Left ventricle myocardium superior (tissue), 1 donor: ENCODE measurements at places on chromosomes 4 and X. TPM values are rescaled to one million over a fixed set of nuclear protein-coding genes. Genes with fewer than 3 reads are reported as not detected.
A peak's percentile ranks its signal among the peaks of the same experiment; 100 is the strongest.

- no peak for DNase-seq
Observed at GRCh38 chr4:118765399-118765798, 70.5 kb downstream of the SEC24D start.

Gene ANTXR2
- 48.9 TPM for total RNA-seq

Gene IL21
- total RNA-seq, result not detected

Gene CAPN6
- not detected for total RNA-seq

- no peak for DNase-seq
Observed at GRCh38 chr4:118941799-118942198, 53.1 kb downstream of the SYNPO2 start.

Gene WFS1
- total RNA-seq, result 70.5 TPM

DNA sequence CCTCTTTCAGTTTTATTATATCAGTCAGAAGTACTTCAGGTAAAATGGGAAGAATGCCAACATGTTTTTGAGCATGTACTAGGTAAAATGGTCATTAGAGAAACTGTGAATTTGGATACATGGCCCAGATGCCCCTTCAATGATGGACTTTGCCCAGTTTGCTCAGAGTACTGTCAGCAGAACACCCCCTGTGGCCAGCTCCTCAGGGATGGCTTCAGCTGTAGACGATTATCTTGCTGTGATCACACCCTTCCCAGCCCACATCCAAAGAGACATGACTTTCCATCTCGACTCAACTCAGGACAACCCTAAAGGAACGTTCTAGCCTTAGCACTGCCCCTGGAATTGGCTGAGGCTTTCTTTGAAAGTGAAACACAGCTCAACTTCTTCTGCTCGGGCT, 439.1 kb downstream of the PACRGL start:
- no peak for DNase-seq

Gene SPOCK3
- total RNA-seq, result 1.1 TPM

DNA sequence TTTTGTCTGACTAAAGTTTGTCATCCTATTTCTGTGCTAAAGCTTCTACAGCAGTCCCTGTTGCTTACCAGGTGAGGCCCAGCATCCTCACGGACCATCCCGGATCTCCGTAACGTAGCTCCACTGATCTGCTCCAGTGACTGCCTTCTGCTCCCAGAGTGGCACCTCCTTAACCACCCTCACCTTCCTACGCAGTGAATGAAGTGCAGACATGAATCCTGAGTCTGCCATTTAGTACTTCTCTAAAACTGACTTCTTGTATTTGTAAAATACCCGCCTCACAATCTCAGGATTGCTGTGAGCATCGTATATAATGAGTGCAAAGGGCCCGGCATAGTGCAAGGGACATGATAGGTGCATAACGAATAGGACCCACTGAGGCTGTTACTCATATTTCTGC, 27.7 kb upstream of the ACSL1 start:
- no peak for DNase-seq

Gene ARHGAP36
- total RNA-seq, result not detected

DNA sequence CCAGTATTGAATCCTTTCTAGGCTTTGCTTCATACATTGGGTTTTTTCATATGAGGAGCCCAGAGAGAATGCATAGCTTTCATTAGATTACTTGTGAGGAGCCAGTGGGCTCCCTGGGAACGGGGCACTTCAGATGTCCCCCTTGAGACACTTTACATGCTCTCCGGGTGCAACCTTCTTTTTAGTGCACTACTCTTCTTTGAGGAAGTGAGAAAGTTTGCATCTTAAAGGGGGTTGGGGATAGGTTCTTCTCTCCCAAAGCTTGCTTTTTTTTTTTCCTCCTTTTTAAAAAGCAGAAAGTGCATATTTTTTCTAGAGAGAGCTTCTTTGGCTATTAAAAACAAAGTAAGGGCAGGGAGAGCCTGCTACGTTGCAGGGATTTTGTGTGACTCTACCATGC, 4.3 kb downstream of the HADH start:
- DNase-seq, result no peak

DNA sequence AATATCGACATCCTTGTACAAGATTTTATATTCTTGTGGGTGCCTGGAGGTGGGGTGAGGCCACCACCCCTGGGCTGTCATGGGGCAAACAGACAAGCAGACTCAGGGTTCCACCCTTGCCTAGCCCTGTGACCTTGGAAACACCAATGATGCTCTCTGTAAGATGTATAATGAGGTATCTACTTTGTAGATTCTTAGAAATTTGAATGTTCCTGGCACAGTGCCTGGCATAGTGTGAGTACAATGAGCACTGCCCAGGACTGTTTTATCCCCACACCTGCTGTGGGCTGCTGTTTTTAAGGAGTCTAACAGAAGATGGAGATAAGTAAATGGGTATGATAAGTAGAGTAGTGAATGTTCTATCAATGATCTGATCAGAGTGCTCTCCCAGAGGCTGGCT, 3.1 kb downstream of the ZNF518B start:
- DNase-seq, result no peak

DNA sequence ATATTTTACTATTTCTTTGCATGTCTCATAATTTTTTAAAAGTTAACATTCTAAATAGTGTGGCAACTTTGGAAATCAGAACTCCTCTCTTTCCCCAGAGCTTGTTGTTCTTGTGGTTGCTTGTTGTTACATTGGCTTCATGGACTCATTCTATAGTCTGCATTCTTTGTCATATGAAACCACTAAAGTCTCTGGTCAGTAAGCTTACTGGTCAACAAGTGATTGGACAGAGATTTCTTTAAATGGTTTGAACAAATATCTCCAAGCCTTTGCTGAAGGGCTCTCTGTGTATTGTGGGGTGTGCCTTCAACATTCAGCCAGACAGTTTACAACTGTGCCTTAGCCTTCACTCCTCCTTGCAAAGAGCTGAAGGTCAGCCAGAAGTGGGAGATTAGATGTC, 147.2 kb downstream of the OPHN1 start:
- DNase-seq, result no peak

- DNase-seq, result no peak
Observed at GRCh38 chrX:55818673-55819375, 101.3 kb downstream of the RRAGB start.

DNA sequence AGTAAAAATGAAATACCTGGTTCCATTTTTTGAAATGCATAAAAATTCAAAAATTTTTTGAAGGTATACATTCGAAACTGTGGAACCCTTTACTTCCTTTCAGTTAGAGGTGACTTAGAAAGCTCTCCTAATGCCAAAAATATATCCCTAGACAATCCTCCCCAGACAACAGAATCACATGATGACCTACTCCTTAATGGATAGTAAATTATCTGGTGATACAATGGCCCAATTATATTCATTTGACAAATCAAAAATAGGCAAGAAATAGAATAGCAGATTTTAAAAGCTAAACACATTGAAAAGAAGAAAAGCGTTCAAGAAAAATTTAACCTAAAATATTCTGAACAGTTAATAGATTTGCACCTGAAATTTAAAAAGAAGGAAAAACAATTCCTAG, 3.5 kb upstream of the UGT2A2 start:
- DNase-seq, result no peak

DNA sequence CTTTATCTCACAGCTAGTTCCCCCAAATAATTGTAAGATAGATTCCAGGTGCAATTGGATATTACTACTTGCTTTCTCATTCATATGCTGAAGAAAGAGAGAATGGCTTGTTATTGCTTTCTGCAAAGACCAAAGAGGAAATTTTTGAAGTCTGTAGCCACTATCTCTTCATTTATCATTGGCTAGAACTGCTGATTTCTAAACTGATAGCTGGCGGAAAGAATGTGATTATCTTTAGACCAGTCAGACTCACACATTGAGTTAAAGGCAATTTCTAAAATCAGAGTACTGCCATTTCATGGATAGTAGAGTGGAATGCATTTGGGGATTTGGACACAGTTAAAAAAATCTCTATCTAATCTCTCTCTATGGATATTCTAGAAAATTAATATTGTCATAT, 12.4 kb upstream of the TMPRSS11E start:
- no peak for DNase-seq

GRCh38 chrX:23788946-23789345, 6.0 kb downstream of the SAT1 start:
- DNase-seq, result no peak

Gene GAB3
- total RNA-seq, result 14.1 TPM

GRCh38 chrX:110671068-110671803, 124.4 kb downstream of the CHRDL1 start:
- no peak for DNase-seq

Gene PAGE5
- total RNA-seq, result not detected

Gene ALAS2
- total RNA-seq, result not detected

GRCh38 chr4:36445480-36445879, 164.1 kb downstream of the DTHD1 start:
- no peak for DNase-seq

DNA sequence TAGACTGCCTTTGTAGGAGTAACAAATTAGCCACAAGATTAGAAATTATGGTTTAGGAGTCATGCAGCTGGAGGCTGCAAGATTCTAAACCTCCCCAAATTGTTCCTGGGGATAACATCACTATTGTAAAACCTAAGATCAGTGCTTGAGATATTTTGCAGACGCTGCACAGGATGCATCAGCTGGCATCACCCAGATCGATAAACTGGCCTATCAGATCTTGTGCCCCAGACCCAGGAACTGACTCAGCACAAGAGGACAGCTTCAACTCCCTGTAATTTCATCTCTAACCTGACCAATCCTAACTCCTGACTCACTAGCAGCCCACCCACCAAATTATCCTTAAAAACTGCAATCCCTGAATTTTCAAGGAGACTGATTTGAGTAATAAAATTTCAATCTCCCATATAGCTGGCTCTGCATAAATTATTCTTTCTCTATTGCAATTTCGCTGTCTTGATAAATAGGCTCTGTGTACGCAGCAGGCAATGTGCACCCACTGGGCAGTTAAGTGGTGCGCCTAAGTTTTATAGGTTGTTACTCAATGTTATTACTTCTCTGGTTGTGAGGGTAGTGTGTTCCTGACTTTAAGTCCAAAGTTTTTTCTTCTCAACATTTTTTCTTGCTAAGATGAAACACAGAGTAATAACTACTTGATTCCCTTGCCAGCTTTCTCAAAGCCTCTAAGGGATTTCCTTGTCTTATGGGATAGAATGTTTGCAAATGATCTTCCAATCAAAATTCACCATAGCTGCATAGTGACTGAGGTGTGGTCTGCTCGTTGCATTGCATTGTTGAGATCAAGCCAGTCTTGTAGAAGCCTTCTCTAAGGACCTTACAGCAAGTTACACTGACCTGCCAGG, 312.3 kb upstream of the DKK2 start:
- DNase-seq, result no peak

DNA sequence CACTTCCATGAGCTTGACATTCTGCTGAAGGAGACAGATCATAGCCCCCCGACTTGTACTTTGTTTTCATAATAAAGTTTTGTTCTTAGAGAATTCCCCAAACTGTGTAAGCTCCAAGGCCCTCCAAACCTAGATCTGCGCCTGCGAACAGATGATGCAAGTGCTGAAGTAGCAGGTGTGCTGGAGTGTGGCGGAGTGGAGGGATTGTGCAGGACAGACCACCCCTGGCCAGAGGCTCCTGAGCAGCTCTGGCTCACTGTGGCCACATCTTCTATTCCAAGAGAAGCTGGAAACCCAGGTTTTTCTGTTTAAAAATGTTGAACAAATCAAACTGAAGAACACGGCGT, 46.4 kb downstream of the TBC1D14 start:
- DNase-seq, result no peak

DNA sequence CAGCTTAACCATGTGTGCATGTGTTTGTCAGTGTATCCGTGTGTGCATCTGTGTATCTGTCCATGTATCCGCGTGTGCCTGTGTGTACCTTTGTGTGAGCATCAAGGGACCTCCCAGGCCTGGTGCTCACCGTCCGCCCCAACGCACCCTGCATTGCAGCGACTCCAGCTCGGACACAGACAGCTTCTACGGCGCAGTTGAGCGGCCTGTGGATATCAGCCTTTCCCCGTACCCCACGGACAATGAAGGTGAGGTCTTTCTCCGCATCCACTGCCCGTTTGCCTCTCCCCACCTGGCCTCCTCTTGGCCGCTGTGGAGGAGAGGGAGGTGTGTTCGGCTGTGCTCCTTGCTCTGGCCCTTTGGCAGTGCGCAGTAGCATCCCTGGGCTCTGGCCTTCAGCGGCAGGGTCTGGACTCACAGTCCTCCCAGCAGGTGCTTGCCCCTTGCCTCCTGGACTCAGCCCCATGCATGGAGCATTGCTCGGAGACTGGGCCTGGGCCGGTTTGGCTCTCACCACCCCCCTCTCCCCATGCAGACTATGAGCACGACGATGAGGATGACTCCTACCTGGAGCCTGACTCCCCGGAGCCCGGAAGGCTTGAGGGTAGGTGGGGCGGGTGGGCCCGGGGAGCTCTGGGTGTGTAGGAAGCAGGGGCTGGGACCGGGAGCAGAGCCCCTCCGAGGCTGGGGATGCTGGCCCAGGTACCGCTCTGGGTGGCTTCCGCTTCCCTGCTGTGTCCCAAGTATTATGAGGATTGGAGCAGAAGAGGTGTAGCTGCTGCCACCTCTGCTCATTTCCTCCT, 16.4 kb upstream of the ADD1 start:
- DNase-seq, result peak; percentile 24

- no peak for DNase-seq
Observed at GRCh38 chr4:169902658-169903345, 123.4 kb downstream of the MFAP3L start.

DNA sequence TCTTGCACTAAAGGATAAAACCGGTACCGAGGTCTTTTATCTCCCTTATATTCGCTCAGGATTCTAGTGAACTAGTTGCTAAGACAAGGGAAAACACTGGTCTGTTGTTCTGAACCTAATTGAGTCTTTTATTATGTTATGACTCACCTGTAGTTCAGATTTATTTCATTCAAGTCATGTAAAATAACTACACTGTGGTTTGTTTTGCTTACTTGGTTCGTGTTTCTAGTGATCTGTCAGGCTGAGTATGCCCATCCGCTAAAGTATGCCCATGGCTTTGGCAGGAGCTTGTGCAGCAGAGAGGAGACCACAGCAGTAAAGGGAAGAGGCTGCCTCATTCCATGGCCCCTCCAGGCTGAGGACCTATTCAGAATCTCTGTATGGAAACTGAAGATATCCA, 126.1 kb downstream of the AFF1 start:
- no peak for DNase-seq

DNA sequence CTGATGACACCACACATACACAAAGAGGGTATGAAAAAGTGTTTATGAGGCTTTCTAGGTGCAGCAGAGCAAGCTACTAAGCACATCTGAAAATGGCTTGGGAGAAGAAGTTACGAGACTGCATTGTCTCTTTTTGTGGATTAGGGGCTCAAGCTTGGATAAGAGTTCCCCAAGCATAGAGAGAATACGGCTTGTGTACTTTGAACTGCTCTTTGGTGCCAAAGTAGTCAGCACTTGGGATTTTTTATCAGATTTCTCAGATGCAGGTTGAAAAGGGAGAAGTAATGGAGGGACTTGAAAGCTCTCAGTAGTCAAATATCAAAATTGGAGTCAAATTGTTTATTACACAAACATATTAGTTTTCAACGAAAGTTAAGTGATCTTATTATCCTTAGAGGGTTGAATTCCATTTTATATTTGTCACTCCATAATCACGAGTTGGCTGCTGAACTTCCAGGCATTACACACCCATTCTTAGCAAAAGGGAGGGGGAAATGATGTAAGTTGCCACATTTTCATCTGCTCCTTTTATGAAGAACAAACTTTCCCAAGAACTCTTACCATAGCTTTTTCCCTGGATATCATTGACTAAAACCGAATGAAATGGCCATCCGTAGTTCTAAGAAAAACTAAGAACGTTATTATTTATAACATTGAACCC, 1904.9 kb downstream of the PCDH7 start:
- DNase-seq, result no peak
